Effector CD4-positive, alpha-beta T cell (primary cell): ENCODE measurements at places on chromosomes 13 and 19.

DNA sequence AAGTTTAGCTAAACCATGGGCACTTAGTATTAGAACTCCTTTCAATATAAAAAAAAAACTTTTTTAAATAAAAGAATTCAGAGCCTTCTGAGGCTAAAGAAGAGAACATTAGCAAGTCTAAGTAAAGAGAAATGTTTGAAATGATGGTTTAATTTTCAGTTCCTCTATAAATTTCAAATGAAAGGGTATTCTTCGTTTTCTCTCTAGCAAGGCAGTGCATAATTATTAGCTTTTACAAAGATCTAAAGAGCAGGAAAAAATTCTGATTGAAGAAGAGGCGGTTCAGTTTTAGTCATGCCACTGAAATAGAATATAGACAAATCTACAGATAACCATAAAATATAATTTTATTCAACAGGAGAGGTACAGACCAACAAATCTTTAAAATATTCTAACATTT lies 18.0 kb downstream of the SUCLA2 start:
- DNase-seq: no peak

DNA sequence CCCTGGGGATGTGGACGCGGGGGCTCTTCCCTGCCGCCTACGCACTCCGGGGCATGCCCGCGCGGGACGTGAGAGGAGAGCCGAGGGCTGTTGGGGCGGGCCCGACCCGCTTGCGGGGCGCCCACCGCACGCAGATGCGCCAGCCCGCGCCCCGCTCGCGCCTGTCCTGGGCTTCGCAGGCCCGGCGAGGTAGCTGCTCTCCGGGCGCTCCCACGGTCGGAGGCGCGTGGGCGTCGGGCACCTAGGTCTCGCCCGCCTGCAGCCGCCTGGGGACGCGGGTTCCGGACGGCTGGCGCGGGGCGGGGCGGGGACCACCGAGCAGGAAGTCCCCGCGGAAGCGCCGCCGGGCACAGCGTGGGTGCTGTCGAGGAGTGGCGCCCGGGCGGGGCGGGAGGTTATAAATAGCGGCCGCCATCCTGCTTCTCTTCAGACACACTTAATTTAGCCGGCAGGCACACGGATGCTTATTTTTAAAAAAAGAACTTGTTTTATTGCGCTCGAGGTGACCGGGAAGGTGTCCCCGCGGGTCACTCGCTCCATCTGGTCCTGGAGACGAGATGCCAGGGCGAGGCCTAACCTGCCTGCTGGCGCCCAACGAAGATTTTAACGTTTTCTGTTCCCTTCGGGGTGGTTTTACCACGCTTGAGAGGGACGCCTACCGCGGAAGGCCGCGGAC lies 561 bp upstream of the GJA3 start:
- peak; percentile 19 for DNase-seq

- DNase-seq: no peak
Observed at GRCh38 chr19:10927730-10928562, 493 bp downstream of the YIPF2 start.

DNA sequence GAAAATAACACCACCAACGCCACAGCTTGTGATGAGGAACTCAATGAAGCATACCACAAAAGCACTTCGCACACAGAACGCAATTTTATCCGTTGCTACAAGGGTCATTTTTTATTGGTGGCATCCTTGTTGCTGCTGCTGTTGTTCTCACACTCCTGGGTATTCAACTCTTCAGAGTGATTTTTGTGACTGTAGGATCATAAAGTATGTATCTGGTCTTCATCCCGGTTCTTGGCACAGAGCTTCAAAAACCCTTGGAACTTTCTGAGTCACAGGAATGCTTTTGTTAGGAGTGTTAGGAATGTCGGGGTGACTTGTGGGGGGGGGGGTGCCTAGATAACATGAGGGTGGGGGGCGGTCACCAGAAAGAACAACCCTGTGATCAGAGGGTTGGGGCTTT lies 108.4 kb downstream of the ZNF557 start:
- DNase-seq: no peak

DNA sequence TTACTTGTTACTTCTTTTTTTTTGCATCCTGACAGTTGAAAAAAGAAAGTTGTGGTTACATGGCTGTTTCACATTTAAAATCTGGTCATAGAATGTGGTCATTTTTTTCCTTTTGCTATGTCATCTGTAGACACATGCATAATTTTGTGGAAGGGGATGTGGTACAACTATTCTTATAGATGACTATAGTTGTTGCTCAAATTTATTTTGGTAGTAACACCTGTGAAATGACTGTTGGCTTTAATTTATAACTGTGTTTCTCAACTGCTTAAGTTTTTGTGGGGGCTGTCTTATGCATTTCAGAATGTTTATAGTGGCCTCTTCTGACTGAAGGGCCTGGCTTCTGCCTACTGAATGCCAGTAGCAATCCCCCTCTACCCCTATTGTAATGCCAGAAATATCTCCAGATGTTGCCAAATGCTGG lies 130.5 kb downstream of the PAN3 start:
- DNase-seq: no peak

DNA sequence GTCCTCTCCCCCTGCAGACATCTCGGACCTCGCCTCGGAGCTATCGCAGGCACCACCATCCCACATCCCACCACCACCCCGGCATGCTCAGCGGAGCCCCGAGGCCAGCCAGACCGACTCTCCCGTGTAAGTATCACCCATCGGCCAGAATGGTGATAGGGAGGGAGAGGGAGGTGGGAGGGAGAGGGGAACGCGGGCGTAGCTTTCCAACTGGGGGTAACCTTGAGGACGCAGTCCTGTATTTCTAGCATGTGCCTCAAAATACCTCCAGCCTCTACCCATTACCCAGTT lies 26.1 kb downstream of the TJP3 start:
- DNase-seq: no peak

DNA sequence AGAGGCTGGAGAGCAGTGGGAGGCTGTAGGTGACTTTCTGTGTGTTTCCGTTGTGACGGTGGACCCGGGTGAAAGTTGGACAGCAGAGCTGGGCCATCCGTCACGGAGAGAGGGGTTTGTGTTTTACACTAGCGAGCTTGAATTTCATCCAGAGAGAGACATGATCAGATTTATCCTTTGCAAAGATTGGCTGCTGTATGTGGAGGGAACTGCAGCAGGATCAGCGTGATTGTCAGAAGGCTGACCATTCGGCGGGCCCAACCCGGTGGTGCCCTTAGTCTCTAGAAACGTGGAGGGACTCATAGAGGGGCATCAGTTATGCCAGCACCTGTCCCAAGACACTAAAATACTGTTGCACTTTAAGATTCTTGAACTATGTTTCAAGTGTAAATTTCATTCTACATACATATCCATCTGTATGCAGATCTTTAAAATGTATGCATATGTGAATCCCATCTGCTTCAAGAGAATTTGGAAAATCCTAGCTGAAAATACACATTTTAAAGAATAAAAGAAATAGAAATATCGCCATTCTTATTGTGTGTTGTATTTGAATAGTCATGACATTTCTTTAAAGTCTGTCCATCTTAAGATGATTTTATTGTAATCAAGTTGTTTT lies 7.0 kb downstream of the FAM124A start:
- DNase-seq: no peak

DNA sequence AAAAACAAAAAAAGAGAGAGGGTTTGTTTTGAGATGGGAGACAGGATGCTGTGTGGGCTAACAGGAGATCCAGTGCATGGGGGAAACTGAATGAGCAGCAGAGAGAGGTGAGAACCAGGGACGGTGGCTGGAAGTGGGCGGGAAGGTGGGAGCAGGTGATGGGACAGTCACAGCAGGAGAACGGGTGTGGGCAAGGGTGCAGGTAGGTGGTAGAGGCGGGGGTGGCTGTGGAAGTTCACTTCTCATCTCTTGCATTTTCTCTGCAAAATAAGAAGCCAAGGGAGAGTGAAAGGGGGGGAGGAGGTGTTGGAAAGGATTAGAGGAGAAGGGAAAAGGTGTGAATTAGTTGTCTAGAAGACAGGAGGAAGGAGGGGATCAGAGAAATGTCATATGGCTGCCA lies 21.9 kb downstream of the FBXO17 start:
- DNase-seq: no peak

DNA sequence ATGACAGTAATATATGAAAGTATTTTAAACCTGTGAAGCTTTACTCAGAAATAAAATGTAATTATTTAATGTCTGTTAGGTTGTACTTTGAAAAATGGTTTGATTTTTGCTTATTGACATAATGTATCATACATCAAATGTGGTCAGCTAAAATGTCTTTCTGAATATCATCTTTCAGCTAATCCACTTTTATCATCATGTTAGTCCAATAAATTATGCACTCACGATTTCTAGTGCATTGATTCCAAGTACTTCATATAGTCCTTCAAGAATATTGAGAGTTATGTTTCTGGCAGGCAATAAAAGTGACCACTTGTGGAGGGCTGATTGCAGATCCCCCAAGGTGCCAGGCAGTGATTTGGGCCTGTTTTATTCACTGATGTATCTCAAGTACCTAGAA lies 1204.1 kb downstream of the OLFM4 start:
- no peak for DNase-seq

- no peak for DNase-seq
Observed at GRCh38 chr13:100561599-100562204, 26.9 kb downstream of the GGACT start.

DNA sequence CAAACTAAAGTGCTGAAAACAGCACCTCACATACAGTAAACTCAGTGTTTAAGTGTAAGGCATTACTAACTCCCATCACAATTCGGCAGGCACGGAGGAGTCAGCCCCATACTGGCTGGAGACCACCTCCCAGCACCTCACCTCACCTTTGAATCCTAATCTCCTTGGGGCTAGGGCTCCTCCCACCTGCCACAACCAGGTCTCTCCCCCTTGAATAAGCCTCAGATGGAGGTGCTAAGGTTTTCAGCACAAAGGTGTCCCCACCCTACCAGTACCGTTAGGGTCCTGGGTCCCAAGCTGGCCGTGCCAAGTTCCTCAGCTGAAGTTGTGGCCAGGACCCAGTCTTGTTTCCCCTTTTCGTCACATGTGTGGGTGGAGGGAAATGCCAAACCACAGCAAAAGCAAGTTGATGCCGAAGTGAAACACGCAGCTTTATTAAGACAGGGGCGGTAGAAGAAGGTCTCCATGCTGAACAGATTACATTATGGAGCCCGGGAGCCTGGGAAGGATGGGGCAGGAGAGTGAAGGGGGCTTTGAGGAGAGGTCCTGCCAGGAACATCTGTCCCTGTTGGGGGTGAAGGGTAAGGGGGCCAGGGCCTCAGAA lies at the start of gene IGFLR1:
IGFLR1 (minus strand) TSS at position 332 of the 604 bp plus-strand sequence. CDS start 1,272 bp downstream, outside the sequence.
- DNase-seq: peak; percentile 44

- DNase-seq: peak; percentile 68
Observed at GRCh38 chr19:3324405-3324856, 42.0 kb upstream of the NFIC start.

DNA sequence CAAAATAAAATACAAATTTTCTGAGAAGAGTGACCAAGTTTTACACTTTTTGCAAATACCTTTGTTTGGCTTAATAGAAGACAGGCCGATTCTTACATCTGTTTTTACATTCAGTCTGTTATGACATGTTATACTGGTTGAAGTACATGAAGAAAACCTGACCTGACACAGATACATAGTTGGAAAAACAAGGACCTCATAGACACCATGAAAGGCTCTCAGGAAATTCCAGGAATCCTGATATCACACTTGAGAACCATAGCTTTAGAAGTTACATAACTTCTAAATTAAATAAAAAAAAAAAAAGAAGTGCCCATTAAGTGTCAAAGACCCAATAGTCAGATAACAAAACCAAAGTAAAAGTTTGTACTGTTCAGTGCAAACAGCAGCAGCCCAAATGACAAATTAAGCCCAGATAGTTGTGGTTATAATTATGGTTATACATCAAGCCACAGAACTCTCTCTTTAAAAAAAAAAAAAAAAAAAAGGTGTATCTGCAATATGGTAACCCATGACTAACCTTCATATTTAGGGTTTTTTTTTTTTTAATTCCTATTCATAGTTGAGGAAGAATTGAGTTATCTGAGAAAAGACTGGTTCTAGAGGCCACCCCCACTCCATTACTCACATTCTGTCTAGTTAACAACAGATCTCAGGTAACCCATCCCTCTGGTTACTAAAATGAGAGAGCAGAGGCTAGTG lies 19.8 kb downstream of the RBM26 start:
- no peak for DNase-seq

DNA sequence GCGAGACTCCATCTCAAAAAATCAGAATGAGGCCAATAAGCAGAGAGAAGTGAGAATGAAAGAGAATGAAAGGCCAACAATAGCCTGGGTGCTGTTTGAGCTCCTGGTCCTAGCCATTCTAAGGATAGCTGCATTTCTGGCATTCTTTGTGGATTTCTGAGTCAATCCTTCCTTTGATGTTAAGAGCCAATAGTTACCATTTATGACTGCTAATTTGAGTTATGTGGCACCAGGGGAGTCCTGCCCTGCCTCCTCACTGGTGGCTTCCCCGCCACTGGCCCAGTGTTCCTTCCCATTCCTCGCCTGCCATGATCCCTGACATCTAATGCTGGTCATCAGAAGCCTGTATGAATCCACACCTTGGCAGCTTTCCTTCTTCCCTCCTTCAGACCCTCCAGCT lies 991.2 kb downstream of the UQCRFS1 start:
- no peak for DNase-seq

- no peak for DNase-seq
Observed at GRCh38 chr19:49975051-49975450, 14.1 kb upstream of the SIGLEC11 start.

DNA sequence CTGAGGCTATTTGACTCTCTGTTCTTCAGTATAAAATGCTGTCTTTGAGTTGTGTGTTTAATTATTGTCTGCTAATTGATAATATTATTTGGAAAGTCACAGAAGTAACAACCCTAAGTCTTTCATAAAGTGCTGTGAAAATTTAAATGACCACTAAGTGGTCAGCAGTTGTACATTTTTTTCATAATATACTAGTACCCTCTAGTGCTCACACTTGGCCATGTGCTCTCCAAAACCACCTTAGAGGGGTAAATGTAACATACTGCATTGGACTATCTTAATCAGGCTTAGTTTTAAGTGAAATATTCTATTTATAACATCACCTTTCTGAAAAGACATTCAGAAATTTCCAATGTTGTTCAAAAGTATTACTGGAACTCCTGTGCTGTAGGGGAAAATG lies 745.3 kb downstream of the GPC5 start:
- no peak for DNase-seq

GRCh38 chr19:48379058-48379457 lies 12.3 kb downstream of the KDELR1 start:
- no peak for DNase-seq

DNA sequence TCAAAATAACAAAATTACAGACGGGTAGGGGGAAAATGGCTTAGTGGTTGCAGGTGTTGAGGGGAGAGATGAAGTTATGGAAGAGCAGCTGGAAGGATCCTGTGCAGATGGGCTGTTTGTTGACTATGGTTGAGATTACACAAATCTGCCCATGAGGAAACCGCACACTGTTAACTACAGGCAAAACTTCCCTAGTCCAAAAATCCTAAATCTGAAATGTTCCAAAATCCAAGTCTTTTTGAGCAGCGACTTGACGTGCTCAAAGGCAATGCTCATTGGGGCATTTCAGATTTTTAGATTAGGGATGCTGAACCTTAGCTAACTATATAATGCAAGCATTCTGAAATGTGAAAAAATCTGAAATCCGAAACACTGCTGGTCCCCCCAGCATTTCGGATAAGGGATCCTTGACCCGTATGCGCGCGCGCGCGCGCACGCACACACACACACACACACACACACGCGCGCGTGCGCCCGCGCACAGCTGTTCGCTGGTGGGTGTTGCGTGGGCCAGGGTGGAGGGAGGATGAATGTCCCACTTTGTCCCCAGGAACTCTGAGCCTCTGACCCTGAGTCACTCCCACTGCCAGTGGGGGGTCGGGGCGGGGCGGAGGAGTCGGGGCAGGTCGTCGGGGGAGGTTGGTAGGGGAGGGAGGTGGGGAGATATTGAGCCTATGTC lies 6.8 kb downstream of the F2RL3 start:
- no peak for DNase-seq

GRCh38 chr13:62556978-62557377 lies 1141.3 kb upstream of the PCDH20 start:
- DNase-seq: no peak

- DNase-seq: no peak
Observed at GRCh38 chr13:40518481-40518882, 148.0 kb downstream of the FOXO1 start.
